Psoas muscle (tissue), 8 donors: ENCODE measurements at places on chromosomes 12 and 14. TPM values are rescaled to one million over a fixed set of nuclear protein-coding genes. Genes with fewer than 3 reads are reported as not detected.

DNA sequence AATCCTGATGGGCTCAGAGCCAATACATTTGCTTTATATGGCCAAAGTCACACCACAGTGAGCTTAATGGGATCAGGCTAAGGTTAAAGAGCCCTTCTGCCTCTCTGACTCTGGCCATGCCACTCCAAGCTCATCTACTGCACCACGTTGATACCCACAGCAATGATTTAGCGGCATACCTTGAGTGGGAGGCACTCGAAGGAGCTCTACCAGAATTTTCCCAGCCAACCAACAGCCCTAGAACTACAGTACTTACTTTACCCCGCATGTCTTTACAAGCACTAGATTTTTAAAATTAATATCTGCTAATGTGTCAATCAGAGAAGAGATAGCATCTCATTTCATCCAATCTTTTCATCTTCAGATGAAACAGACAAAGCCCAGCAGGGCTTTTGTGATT, 300.5 kb downstream of the GRIN2B start:
- DNase-seq: no peak

GRCh38 chr12:18897823-18898222, 159.9 kb downstream of the CAPZA3 start:
- DNase-seq: no peak

GRCh38 chr12:104608998-104609397, 152.2 kb downstream of the CHST11 start:
- DNase-seq: no peak

- DNase-seq: no peak
Measured at GRCh38 chr12:92928421-92928961, 604 bp downstream of the EEA1 start.

DNA sequence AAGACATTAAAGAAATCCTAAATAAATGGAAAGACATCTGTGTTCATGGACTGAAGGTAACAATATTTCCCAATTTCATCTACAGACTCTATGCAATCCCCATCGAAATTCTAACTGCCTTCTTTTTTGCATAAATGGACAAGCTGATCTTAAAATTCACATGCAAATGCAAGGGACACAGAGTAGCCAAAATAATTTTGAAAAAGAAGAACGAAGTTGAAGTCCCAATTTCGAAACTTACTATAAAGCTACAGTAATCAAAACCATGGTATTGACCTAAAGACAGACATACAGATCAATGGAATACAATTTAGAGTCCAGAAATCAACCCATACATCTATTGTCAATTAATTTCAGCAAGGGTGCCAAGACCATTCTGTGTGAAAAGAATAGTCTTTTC, 16.4 kb upstream of the CD27 start:
- no peak for DNase-seq

DNA sequence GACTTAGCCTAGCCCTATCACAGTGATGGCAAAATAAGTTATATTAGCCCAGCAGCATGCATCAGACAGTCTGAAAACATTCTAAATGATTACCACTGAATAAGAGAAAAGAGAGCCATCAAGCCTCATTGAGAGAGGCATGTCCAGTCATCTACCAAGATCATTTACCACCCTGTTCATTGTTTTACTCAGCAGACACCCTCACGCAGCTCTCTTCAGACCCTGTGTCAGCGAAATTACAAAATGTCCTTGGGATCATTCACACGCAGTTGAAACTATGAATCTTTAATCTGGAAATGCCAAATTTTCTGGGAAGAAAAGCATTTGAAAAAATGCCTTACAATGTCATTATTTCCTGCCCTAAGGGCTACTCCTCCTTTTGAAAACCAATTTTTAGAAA, 89.5 kb downstream of the PTPRO start:
- DNase-seq: no peak

DNA sequence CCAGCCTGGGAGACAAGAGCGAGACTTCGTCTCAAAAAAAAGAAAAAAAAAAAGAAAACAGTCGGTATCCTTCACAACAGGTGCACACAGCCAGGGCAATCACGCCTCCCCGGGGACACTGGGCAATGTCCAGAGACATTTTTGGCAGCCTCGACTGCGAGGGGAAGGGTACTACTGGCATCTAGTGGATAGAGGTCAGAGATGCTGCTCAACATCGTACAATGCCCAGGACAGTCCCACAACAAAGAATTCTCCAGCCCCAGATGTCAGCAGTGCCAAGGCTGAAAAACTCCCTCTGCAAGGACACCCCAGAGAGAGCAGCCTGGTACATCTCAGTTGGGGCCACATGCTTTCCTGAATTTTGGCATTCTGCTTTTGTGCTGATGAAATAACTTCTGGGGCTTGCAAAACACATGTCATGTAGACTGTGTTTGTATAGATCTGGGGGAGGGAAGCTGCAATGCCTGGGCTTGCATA, 21.5 kb downstream of the ALDH2 start:
- DNase-seq: peak; percentile 82

DNA sequence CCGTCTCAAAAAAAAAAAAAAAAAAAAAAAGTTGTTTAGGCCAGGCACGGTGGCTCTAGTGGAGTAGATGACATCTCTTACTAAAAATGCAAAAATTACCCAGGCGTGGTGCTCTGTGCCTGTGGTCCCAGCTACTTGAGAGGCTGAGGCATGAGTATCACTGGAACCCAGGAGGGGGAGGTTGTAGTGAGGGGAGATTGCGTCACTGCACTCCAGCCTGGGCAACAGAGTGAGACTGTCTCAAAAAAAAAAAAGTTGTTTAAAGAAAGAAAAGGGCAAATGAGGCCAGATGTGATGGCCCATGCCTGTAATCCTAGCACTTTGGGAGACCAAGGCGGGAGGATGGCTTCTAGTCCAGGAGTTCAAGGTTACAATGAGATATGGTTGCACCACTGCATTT, 36.6 kb upstream of the SPPL3 start:
- peak; percentile 4 for DNase-seq

GRCh38 chr12:21073129-21073528, 57.9 kb upstream of the SLCO1B1 start:
- DNase-seq: no peak

GRCh38 chr14:77457115-77457521, 283 bp downstream of the VIPAS39 start:
- no peak for DNase-seq

DNA sequence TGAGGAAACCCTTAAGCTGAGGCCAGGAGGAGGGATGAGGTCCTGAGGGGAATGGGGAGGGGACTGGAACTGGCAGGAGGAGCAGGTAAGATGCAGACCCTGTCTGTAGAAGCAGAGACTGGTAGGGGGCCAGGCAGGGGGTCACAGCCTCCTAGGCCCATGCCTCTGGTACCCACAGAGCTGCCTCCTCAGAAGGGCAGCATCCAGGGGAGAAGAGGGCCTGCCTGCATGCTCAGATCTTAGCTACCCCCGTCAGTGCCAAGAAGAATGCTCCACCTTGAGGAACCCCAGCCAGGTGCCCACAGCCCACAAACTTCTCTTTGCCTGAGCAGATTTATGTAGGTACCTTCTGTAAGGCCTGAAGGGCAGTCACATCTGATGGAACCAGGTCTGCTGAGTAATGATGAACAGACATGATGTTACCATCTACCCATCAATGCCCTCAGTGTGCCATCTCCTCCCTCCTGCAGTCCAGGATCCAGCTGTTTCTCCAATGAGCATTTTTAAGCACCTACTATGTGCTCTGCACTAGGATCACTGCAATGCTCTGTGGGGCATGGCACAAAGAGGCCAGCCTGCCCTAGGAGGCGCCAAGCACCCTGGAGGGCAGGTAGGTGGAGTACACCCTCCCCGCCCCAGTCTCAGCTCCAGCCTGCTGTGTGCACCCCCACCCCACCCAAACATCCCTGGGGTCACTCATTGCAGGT, 24.8 kb upstream of the ZFP36L1 start:
- no peak for DNase-seq

- DNase-seq: no peak
Measured at GRCh38 chr12:132729541-132730320, 19.1 kb downstream of the PGAM5 start.

DNA sequence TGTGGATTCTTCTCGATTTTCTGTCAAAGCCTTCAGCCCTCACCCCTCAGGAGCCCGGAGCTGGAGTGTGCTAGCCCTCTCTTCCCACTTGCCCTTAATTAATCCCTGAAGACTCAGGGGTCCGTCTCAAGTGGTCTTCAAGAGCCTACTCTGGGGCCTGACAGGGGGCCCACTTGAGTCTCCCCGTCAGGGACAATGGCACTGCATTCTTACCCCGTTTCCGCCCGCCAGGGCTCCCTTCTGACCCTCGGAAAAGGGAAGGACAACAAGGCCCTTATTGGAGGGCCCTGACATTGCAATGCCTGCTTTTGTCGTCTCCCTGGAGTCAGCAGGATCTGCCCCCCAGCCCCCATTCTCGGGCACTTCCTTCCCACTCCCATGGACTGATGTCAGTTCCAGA, 34.4 kb downstream of the TBX3 start:
- DNase-seq: no peak

GRCh38 chr12:94198469-94198868, 50.1 kb downstream of the PLXNC1 start:
- DNase-seq: no peak

GRCh38 chr14:70392676-70393075, 24.2 kb downstream of the SYNJ2BP start:
- no peak for DNase-seq

DNA sequence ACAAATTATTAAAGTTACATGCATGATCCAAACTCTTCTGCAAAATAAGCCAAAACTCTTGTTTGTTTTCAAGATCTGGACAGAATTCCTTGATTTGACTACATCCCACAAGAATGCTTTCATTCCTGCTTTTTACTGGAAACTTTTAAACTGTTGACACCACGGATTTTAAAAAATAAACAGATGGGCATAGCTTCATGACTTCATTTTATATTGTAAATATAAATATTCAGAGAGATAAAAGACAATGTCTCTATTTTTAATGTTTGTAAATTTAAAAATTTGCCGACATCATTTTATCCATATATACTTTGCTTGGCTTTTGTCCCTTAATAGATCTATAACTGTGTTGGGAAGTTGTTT, 134.3 kb upstream of the DCN start:
- no peak for DNase-seq

DNA sequence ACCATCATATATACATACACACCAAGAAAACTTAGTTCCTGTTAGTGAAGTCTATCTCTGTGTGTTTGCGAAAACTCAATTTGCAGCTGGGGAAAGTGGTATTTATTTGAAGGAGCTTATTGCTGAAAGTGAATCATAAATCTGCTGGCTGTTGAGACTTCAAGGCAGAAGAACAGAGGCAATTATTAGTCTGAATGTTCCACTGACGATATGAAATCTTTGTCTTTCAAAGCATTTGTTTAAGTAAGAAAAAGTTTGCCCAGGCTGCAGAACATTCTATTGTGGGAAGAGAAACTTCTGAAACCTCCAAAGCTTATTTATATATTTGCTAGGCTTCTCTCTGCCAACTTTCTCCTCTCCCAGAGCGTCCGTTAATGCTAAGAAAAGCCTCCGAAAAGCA, 255.7 kb upstream of the TMPO start:
- DNase-seq: no peak

DNA sequence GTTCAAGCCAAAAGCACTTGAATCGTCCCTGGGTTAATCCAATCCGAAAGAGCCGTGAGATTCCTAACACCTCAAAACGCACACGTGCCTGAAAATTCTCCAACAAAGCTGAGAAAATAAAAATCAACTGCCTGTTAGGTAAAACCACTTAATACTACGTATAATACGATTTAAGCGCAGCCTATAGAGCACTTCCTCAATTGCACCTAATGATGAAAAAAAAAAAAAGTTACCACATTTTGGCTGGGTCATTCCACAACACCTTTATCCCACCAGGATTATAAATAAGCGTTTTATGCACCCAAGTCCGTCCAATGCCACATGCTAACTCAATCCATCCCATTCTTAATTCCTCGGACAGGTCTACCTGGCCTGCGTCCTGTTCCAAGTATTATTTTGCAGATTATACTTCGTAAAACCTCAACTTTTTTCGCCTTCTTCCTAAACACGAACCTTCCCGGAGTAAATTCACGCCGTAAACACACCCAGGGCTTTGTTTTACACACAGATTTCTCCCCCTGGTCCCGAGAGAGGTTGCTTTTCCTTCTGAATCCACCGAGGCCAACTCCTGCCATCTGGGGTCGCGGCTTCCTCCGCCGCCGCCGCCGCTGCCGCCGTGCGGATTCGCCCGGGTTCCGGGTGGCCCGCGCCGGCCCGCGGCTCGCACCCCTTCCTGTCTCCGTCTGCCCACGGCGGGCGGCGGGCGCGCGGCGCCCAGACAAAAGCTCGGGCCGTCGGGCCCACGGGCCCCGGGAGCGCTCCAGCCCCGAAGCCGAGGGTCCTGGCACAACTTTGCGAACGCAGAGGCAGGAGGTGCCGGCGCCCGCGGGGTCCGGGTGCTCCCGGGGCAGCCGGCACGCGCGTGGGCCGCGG, 66.2 kb downstream of the RNF34 start:
- DNase-seq: peak; percentile 35

- no peak for DNase-seq
Measured at GRCh38 chr14:21924479-21924878, 250.9 kb upstream of the OR4E1 start.

DNA sequence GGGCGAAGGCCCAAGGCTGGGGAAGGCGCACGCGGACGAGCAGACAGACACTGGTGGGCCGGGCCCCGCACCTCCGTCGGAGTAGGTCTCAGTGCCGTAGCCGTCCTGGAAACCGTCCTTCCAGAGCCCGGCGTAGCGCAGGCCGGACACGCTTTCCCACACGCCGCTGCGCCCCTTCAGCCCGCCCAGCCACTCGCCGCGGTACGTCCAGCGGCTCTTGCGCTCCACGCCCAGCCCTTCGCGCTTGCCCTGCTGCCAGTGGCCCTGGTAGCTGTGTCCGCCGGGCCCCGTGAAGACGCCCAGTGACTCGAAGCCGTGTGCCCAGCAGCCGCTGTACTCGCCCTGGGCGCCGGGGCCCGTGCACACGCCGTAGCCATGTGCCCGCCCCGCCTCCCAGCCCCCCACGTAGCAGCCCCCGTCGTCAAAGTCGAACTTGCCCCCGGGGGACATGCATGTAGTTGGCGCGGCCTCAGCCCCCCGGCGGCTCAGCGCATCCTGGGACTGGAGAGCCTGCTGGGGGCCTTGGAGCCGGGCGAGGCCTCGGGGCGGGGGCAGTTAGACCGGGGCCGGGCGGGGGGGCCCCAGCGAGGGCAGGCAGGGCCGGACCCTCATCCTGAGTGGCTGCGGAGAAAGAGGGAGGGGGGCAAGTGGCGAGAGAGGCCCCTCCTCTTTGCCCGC, 1.4 kb downstream of the JPH4 start:
- no peak for DNase-seq

DNA sequence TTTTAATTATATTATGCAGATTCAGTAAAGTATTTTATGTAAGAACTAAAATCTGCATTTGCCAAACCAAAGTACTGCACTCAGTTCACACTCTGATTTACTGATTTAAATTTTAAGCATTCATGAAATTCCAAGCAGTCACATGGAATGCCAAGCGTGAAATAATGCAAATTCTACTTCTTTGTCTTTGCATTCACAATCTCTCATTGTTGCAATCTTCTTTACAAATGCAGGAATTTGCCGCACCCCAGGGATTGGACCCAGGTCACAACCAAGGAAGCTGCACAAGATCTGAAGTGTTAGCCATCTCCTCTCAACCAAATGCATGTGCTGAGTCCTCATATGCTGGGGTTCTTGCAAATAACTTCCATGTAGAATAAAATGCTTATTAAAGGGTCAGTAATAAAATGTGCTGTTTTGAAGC, 71.9 kb downstream of the TUNAR start:
- no peak for DNase-seq

- no peak for DNase-seq
Measured at GRCh38 chr12:116590561-116590960, 31.4 kb downstream of the MAP1LC3B2 start.

CELA1 gene
- not detected for total RNA-seq

TEX22 gene
- total RNA-seq: 0.34 TPM

FSCB gene
- not detected for total RNA-seq

GRIP1 gene
- total RNA-seq: 4.1 TPM

OTOGL gene
- total RNA-seq: not detected

CRIP1 gene
- 14.0 TPM for total RNA-seq

LRRC9 gene
- total RNA-seq: not detected
